Stomach (tissue), 19 donors: ENCODE measurements at places on chromosomes 3 and 15. TPM values are rescaled to one million over a fixed set of nuclear protein-coding genes. Genes with fewer than 3 reads are reported as not detected.

DNA sequence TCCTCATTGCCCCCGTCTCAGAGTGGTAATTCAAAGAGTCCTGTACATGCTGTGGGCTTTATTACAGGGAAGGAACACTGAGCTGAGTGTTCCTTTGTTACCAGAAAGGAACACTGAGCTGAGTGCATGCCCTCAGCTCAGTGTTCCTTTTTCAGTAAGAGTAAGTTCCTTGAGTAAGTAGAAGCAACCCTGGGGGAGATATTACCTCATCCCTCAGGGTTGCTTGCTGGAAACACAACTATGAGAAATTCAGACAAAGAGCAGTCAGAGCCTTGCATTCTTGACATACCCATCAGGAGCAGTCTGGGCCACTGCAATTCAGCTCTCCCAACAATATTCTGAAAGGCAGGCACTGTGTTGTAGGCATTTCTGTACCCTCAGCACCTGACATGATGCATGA, 17.0 kb downstream of the CHRM5 start:
- DNase-seq: no peak

- DNase-seq: no peak
These were observed 17.9 kb downstream of the SHF start for GRCh38 chr15:45169608-45170480.

GRCh38 chr3:49792371-49793150, 6.2 kb upstream of the IP6K1 start:
- DNase-seq: no peak

GRCh38 chr3:160556141-160556540, 9.2 kb downstream of the KPNA4 start:
- DNase-seq: no peak

GRCh38 chr15:42146551-42147430, 9.6 kb downstream of the PLA2G4F start:
- peak; percentile 23 for DNase-seq

GRCh38 chr3:64895991-64896895, 208.4 kb upstream of the ADAMTS9 start:
- DNase-seq: no peak

DNA sequence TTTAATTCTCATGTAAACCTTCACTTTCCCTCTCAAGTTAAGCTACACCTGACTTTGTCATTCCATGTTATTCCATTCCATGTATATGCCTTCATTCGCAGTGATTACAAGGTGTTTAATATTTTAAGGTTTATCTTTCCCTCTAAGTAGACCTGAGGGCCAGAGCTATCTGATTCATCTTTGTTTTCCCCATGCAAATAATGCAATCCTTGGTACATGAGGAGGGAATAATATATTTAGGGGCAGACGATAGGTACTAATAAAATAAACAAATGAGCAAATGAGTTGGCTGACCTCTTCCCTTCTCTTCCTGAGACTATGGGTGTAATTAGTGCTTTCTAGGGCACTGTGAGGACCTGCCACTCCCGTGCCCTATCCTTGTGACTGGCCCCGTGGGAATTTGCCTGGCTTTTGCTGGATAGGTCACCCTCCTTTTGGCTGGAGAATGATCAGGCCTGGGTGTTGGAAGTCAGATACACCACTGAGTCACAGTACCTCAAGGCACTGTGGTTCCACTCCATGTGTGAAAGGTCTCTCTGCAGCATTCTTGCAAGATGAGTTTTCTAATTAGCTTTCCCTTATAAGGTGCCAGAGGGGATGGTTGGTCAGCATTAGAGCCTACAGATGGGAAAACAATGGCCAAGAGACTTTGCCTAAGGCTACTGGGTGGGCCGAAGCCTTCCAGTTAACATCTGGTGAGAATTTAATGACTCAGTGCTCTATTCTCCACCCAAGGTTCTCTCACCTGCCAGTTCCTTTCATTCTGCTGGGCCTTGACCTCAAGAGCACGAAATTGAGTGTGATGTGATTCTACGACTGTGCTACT, 183.2 kb downstream of the P3H2 start:
- no peak for DNase-seq

DNA sequence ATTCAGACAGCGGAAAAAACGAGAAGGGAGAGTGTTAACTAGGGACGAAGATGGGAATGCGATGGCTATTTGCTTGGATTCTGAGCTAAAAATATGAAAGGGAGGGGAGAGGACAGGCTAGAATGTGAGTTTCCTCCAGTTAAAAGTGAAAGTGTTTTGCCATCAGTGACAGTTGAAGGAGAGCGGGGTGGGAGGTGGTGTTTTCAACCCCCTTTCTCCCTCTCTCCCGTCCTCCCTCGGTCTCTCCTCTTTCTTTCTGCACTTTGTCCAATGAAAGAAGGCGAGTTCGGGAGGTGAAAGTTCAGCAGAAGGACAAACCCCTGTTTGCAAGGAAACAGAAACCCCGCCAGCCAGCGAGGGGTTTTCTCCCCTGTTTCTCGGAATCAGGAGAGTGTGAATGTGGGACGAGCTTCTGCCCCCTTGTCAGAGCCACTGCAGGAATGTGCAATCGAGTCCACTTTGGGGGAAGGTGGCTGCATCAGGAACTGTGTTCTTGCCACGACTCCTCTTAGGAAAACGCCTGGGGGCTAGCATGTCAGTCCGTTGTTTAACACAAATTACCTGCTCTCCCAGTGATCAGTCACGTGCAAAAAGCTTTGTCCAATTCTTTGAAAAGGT, 975 bp upstream of the FOXP1 start:
- peak; percentile 87 for DNase-seq

DNA sequence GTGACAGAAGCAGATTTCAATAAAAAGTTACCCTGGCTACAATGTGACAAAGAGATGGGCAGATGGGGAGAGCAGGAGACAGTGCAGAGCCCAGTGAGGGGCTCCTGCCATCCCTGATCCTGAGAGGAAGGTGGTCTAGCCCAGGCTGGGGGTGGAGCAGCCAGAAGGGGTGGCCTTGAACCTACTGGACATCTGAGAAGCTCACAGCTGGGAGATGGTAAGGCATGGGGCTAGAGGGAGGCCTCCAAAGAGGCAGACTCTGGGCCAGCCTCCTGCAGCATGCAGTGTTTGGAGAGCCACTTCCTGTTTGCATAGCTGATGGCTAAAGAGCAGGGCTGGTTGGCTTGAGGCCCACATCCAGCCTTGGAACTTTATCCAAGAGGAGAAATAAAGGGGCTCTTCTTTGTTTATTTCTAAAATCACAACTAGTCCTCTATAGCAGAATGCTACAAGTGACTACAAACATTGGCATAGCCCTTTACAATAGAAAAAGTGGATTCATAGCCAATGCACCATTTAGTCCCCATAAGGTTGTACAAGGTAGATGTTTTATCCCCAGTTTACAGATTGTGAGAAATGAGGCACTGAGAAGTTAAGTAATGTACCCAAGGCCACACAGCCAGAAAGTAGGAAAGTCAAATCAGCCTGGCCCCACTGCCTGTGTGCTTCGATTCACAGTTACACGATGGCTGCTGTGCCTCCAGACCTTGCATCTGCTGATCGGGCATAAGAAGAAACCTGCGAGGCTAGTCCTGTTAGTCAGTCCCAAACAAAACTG, 4.6 kb downstream of the EFCC1 start:
- peak; percentile 63 for DNase-seq

DNA sequence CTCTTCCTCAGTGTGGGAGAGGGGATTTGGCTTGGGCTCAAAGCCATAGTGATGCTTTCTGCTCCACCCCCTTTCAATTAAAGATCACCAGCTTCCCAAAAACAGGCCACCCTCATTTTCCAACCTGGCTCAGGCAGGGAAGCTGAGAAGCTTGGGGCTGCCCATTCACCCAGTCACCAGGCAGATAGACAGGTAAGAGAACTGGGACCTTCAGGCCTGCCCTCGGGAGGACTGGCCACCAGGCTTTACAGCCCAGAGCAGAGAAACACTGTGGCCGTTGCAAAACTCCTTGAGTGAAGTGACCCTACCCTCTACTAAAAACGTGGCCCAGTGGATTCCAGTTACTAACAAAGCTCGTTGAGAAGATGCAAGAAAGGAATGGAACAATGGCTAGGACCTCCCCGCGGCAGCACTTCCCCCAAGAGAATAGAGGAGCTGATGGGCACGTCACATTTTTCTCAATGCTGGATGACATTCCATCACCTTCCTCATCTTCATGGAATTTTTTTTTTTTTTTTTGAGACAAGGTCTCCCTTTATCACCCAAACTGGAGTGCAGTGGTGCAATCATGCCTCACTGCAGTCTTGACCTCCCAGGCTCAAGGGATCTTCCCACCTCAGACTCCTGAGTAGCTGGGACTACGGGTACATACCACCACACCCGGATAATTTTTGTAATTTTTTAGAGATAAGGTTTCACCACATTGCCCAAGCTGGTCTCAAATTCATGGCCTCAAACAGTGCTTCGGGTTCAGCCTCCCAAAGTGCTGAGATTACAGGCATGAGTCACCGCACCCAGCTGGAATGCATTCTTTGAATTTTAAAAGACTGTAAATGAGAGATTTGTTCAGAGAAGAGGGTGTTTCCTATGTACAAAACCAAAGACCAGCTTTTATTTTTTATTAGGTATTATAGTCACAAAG, 37.9 kb downstream of the LIPC start:
- DNase-seq: peak; percentile 54

DNA sequence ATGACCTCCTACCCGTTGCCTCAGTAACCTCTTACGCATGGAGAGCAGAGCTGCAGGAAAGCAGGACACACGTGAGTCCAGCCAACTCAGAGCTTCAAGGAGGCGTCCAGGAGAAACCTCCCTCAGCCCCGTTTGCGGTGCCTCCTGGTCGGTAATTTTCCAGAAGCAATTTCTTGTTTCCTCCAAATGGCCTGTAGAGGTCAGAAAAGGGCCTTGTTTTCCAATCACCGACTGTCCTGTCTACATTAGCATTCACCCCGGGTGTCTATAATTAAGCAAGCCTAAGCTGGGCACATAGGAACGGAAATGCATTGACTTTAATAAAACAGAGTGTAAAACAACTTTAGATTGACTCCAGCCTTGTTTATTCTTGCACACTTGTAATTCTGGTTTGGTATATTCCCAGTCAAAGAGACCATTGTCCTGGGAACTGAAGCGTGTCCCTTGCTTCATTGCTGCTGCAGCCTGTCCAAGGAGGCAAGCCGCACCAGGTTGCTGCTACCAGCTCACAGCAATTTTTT, 836.2 kb downstream of the AGBL1 start:
- no peak for DNase-seq

DNA sequence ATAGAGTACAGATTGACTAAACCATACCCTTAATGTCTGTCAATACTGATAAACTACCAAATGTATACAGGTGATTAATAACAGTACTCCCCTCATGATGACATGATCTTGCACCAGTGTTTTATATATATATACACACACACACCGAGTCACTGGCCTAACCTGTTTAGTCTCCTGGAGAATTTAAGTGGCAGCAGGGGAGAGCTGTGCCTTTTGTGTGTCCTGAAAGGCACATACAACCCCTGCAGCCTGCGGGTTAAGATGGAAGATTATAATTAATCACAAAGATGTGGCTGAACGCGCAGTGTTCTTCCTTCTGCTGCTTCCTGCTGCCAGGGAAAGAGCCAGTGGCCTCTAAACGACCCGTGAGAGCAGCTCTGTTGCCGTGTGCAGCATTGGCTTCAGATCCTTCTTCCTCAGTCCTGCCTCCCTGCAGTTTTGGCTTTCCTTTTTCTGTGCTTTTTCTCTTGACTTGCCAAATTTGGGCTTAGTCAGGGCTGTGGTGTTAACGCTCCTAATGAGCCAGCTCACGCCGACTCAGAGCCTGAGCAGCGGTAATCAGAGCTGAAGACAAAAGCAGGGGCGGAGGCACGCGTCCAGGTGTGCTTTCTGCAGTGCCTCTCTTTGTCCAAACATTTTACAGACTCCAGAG, 42.5 kb upstream of the UBE3A start:
- DNase-seq: no peak

GRCh38 chr3:195537995-195538394, 5.1 kb downstream of the PPP1R2 start:
- DNase-seq: no peak

DNA sequence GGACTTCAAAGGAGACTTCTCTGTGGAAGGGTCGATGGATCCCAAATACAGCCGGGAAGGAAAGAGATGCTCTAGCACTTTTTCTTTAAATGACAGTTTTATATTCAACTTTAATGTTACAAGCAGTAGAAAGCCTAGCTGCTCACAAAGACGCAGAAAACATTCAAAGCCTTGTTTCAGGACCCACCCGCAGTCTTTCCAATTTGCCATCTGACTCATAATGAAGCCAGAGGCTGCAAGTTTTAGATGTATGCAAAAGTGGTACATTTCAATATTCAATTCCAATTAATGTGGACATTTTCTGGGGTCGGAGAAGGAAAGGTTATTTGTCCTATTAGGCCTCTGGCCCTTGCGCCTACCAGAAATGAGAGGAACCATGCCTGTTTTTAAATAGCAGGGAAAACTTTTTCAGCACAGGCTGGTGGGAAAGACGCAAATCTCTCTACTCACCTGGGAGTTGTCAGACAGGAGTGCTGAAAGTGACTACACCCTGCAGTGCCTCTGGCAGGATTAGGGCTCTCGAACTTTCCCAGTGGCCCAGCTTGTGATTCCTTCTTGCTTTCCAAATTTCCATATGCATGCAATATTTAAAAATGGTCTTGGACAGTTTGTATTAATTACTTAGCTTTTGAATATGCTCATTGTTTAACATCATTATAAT, 117.4 kb upstream of the MBNL1 start:
- DNase-seq: no peak

- DNase-seq: peak; percentile 61
These were observed 29.7 kb downstream of the ZBBX start for GRCh38 chr3:167350245-167350862.

DNA sequence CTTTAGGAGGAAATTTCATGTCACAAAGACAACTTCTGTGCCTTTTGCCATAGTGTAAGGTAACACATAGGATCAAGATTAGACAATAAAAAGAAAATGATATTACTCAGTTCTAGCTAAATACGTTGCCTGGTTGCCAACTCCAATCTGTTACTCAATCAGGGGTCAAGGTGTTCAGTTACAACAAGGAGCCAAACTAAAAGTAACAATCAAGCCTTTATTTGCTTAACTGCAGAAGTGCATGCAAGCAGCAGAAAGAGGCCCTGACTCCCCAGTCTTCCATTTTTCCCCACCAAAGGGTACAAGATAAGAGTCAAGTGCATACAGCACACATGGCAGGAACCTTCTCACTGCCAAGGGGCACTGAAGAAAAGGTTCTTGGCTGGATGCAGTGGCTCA, 28.3 kb upstream of the PPP4R2 start:
- peak; percentile 26 for DNase-seq

DNA sequence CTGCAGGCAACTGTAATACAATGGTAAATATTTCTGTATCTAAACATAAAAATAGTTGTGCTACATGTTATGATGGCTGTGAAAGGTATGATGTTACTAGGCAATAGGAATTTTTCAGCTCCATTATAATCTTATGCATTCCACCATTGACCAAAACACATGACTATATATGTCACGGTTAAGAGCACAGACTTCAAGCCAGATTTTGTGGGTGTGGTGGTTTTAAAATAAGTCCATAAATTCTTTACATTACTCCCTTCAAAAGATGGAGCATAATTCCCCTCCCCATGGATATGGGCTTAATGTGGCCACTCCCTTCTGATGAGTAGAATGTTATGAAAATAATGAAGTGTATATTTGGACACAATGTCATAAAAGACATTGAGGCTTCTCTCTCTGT, 88.4 kb upstream of the TBC1D5 start:
- DNase-seq: no peak

STX19 gene
- not detected for total RNA-seq

GOLGA6L4 gene
- 4.4 TPM for total RNA-seq

CCK gene
- total RNA-seq: not detected

EPHB3 gene
- 22.6 TPM for total RNA-seq

ZBTB20 gene
- total RNA-seq: 36.2 TPM
